ENCODE measurements at places on chromosomes 7 and 10.

- DNase-seq, result peak; percentile 96
These were observed 1033.8 kb upstream of the AUTS2 start for GRCh38 chr7:68564306-68565135.

DNA sequence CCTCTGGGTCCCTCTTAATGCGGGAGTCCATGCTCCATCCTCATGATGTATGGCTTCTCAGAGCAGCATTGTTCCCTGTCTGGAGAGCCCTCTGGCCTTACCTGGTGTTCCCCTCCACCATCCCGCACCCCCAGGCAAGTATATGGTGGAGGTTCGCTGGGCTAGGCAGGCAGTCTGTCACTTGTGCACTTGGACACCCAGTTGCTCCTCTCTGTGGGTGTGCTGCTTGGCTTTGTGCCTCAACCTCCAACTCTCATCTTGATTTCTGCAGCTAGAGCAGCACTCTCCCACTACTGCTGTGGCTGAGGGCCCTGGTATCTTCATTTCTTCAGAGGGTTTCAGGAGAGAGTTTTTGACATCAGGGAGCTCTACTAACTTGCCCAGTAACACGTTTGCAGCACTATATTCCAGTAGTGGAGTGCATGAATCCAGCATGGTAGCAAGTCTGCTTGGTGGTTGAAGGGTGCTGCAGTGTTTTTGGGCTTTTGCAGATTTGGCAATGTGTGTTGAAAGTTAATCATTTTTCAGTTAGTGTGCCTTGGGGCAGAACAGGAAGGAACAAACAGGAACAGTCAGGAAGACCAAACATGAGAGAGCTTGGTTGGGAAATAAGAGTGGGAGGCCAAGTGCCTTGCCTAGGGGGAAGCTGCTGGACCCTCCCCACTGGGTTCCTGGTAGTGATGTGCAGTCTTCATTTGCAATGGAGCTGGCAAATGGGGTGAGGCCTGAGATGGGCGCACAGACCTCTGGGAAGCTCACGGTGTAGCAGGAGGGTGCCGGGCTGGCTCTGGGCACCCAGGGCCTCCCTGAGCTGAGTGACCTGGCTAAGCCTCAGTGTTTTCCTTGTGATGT lies 37.4 kb downstream of the TSPAN14 start:
- DNase-seq, result no peak

DNA sequence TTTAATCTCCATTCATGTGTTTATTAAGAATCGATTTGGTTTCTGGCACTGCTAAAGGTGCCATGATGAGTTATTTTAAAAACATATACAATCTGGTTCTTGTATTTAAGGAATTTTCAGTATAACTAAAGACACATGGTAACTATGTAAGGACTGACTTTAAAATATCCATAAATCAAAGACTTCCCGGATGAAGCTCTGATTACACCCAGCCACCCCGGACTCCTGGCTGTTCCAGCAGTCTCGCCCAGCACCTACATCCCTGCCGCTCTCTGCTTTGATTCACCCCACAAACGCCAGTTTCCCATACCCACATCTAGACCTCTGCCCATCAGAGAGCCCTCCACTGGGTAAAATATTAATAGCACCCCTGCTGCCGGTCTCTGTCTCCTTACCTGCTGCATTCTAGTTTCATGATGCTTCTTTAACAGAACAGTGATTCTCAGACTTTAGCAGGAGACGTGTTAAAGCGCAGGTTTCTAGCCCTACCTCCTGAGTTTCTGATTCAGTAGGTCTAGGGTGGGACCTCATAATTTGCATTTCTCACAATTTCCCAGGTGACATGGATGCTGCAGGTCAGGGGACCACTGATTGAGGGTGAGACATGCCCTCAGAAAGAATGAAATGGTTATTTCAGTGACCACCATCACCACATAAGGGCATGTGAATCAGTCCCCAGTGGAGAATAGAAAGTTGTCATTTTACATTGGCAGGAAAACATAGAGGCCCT lies 185.7 kb downstream of the KIAA1217 start:
- no peak for DNase-seq

- no peak for DNase-seq
These were observed 37.2 kb downstream of the RBM33 start for GRCh38 chr7:155681663-155682062.

DNA sequence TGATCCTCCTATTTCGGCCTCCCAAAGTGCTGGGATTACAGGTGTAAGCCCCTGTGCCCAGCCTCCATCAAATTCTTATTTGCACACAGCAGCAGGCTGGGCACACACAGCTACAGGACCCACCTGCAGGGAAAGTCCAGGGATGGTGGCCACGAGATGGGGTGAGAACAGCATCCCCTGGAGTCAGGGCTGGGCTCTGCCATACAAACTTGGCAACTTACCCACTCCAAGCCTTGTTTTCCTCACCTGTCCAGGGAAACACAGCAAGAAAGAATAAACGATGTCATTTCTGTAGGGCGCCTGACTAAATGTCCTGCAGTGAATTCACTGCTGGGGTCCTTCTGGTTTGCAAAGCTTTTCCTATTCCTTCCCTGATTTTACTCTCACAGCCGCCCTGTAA lies 5.5 kb downstream of the MYH16 start:
- DNase-seq, result no peak

DNA sequence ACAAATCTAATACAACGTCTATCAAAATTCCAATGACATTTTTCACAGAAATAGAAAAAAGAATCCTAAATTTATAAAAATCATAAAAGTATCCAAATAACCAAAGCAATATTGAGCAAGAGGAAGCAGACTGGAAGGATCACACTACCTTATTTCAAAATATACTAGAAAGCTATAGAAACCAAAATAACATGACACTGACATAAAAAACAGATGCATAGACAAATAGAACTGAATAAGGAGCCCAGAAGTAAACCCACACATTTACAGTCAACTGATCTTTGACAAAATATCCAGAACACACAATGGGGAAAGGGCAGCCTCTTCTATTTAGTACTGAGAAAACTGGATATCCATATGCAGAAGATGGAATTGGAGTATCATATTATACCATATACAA lies 217.5 kb downstream of the MACC1 start:
- no peak for DNase-seq

GRCh38 chr10:72935361-72935760 lies 19.2 kb downstream of the PLA2G12B start:
- DNase-seq, result no peak

- DNase-seq, result no peak
These were observed 21.5 kb downstream of the CH25H start for GRCh38 chr10:89185658-89186057.

- peak; percentile 72 for DNase-seq
These were observed 58.7 kb upstream of the PRPS1L1 start for GRCh38 chr7:18086165-18087025.

GRCh38 chr10:78173360-78174015 lies 139.8 kb downstream of the RPS24 start:
- no peak for DNase-seq

DNA sequence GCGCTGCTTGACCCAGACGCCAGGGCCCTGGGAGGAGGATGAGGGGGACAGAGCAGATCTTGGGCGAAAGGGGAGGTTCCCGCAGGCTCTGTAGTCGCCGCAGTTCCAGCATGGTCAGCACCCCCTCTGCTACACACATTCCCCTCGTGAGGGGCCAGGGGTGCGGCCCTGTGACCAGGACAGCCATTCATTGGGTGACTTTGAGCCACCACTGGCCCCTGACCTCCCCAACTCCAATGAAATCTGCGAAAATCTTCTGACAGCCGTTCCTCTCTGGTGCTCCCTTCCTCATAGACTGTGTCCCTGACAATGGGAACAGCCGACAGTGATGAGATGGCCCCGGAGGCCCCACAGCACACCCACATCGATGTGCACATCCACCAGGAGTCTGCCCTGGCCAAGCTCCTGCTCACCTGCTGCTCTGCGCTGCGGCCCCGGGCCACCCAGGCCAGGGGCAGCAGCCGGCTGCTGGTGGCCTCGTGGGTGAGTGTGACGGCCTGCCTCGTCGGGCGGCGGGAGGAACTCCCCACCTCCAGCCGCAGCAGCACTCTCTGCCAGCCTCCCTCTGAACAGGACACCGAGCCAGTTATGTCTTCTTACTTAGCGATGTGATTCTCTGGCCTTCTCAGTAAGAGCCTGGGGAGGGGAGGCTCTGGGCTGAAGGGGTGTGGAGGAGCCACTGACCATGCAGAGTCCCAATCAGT lies 825 bp downstream of the TMEM176A start:
- peak; percentile 16 for DNase-seq

DNA sequence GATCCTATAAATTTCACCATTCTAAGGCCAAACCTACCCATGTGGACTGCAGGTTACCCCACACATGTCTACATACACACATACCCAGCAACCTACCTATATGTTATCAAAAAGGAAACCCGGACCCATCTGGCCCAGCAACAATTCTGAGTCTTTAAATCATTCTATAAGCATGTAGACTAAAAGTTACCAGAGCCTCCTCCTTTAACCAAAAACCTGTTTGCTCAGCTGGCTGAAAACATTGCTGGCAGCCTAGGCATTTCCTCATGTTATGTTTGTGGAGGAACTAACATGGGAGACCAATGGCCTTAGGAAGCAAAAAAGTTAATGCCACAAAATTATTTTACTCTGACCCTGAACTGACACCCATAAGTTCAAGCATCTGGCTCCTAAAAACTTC lies 5.3 kb upstream of the ADCK2 start:
- DNase-seq, result no peak

DNA sequence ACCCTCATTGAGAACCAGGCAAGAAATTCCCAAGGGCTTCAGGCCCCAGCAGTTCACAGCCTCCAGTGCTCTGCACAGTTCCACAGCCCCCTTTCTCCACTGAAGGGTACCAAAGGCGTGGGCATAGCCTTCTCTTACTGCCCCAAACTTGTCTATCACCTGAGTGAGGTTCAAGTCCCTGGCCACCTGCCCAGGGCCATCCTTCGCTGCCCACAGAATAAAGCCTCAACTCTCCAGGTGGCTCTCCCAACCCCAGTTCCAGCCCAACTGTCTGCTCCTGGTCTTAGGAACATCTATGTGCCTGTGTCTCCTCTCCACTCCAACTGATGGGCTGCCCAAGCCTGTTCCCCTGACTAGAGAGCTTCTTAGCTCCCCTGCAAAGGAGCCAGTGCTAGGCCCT lies 79.1 kb downstream of the FAM53B start:
- DNase-seq, result no peak

GRCh38 chr7:84704380-84704779 lies 482.5 kb downstream of the SEMA3D start:
- no peak for DNase-seq

DNA sequence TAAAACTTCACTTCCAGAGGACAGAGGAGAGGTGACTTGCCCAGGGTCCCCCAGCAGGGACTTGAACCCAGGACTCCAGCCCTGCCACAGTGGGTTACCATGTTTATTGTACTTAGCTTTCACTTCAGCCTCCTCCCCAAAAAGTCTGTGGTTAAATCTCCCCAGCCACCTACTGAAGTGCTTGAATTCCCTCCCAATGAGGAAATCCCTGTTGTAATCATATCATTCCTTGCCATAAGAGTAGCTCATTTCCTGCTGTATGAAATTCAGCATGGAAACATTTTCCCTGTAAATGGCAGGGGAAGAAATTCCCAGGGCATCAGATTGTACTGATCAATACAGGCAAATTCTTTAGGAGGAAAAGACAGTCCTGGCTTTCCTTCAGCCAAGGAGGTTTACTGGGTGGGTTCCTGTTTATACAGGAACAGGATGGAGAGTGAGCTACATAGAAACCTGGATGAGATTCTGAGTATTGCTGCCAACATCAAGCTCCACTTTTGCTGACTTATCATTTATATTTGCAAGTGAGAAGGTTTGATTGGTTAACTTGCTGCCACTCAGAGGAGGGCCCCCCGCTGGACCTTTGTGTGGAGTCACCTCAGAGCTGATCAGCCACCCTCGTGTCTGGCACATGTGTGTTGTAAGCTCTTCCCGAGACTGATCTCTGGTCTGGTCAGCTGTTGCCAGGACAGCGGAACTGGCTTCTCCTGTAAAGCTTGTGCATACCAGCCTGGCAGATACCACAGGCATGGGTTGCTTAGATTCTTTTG lies 16.4 kb upstream of the PDZD8 start:
- peak; percentile 36 for DNase-seq

- DNase-seq, result no peak
These were observed 380.4 kb upstream of the SORCS1 start for GRCh38 chr10:107544706-107545520.

GRCh38 chr10:70352401-70353097 lies 29.9 kb downstream of the LRRC20 start:
- DNase-seq, result no peak

GRCh38 chr7:119127706-119128105 lies 903.2 kb downstream of the ANKRD7 start:
- no peak for DNase-seq

DNA sequence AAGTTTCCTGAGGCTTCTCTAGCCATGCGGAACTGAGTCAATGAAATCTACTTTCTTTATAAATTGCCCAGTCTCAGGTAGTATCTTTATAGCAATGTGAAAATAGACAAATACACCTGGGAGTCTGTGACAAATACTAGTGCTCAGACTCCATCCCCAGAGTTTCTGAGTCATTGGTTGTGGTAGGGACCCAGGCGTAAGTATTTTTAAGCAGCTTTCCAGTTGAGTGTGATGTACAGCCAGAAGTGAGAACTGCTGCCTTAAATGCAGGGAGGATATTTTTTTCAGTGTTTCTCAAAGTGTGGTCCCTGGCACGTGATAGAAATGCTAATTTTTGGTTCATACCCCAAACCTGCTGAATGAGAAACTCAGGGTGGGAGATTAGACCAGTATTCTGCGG lies 121.7 kb downstream of the SORCS3 start:
- no peak for DNase-seq

DNA sequence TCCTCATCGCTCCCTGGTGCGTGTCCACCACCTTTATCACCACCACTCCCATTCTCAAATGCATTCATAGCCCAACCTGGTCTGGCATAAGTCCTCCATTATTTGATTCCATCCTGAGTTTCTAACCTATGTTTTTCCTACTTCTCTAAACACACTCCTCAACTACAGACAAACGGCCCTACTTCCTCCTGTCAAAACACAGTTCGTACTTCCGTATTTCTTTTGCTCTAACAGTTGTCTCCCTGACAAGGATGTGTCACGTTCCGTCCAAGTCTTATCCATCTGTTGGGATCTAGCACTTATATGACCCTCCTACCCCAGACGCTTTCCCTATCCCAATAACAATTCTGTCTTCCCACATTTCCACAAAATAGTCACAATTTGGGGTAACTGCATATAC lies 46.8 kb downstream of the DOCK4 start:
- no peak for DNase-seq

GRCh38 chr7:91570560-91570959 lies 306.3 kb downstream of the FZD1 start:
- peak; percentile 88 for DNase-seq

GRCh38 chr10:35998026-35998425 lies 355.9 kb upstream of the FZD8 start:
- no peak for DNase-seq
